Foreskin keratinocyte (primary cell): ENCODE measurements at places on chromosomes 16 and 17. TPM values are rescaled to one million over a fixed set of nuclear protein-coding genes. Genes with fewer than 3 reads are reported as not detected.

The RILP gene
- polyA plus RNA-seq = 6.7 and 7.5 TPM in 2 replicates

The TSR3 gene
- polyA plus RNA-seq = 117 and 119 TPM in 2 replicates

The NFE2L1 gene
- 58.7 and 62.8 TPM in 2 replicates for polyA plus RNA-seq

DNA sequence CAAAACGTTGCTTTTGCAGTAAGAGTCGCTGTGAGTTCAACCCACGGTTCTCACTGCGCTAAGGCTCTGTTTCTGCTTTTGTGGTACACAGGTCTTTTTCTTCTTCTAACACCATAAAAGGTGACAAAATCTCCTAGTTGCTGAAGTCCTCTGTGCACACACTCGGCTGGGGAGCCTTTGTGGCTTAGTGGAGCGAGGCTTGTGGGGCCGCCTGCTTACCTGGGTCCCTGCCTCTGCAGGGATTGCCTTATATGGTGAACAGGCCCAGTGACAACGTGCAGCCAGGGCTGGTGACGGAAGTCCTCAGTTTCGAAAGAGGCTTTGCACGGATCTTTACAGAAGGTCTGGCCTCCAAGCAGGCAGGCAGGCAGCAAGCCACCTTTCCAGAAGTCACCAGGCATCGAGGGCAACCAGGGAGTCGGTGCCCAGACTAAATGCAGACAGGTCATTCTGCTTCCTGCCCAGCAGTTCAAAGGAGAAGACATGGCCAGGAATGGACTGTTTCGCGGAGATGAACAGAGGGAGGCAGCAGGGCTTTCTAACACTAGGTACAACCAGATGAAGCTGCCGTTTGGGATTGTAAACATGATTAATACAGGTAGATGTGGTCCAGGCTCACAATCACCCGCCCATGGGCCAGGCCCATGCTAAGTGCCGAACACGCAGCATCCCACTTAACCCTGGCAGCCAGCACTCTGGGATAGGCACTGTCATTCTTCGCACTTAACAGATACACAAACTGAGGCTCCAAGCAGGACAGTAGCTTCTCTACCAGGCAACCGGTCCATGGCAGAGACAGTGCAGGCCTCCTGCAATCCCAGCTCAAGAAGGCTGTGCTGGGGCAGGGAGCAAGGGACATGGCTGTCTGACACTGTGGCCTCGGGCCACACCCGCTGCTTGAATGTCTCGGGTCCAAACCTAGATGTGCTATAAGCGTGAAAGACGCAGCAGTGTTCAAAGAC, 10.7 kb upstream of the MEAK7 start:
- DNase-seq = no peak

The HS3ST3B1 gene
- polyA plus RNA-seq = 0.56 and 0.70 TPM in 2 replicates

DNA sequence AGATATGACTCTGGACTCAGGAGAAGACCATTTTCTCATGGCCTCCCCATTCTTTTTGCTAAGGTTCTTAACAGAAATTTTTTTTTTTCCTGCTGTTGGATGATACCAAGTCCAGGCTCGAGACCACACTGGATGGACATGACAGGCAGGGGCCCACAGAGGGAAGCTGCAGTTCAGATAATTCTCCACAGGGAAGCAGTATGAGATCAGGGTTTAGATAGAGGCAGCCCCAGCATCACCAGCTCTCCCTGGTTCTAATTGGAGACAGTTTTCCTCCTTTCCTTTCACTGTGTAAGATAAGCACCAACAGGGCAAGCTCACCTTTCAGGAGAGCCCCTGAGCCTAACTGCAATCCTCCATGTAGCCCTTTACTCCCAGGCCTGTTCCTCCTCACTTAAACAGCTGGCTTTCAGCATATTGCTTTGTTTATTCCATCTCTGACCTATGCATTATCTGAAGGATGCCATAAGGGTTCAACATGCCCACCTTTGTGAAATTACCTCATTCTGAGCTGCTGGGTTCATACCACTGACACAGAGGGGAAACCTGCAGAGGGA, 108.1 kb downstream of the SNX11 start:
- DNase-seq = peak; percentile 7

GRCh38 chr17:81457401-81457800, 55.2 kb downstream of the ACTG1 start:
- no peak for DNase-seq

The CHRNE gene
- polyA plus RNA-seq = 0.04 and 0.06 TPM in 2 replicates

DNA sequence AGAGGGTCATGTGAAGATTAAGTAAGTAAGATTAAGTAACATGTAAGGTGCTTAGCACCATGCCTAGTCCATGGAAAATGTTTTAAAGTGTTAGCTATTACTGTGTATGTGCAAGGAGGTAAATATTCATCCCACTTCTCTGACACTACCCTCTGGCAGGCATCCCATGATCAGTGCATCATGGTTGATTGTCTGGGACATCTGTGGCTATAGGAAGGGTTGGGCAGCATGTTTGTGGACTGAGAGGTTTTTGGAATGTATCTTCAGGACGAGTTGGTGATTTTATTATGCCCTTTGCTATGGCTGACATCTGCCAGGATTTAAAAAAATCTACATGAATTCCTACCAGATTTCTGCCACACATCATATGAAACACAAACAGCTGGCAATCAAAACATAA, 6.5 kb upstream of the TAOK1 start:
- DNase-seq = peak; percentile 85

GRCh38 chr16:14609716-14610115, 20.3 kb downstream of the PARN start:
- DNase-seq = no peak

DNA sequence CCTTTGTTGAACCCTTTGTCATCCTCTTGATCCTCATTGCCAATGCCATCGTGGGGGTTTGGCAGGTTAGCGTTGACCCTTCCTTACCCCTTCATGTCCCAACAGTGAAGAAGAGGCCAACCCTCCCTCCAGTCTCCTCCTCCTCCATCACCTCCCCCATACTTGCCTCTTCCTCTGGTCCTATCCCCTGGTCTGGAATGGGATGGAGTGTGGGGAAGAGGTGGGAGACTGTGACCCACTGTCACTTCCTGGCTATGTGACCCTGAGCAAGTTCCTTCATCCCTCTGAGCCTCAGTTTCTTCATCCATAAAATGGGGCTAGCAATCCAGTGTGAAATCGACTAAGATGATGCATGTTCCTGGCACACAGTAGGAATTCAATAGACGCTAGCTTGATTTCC, 2.7 kb downstream of the ATP2A1 start:
- DNase-seq = no peak
